ENCODE measurements at places on chromosomes 2 and 18.

GRCh38 chr18:12304351-12305210 is 3.5 kb upstream of the TUBB6 start:
- H3K4me3 ChIP-seq, result no peak overlapping the region
- no peaks in the 10 kb centered on the region for H3K27me3 ChIP-seq
- H3K27ac ChIP-seq, result peak overlapping the region; percentile 56
- H3K36me3 ChIP-seq, result peaks cover 10% of the 10 kb centered on the region
- peaks cover 14% of the 10 kb centered on the region for H3K4me1 ChIP-seq
- no peak for DNase-seq

GRCh38 chr2:201218780-201219179 is 35.8 kb downstream of the CASP10 start:
- H3K36me3 ChIP-seq, result no peaks in the 10 kb centered on the region
- DNase-seq, result no peak
- no peak overlapping the region for H3K4me3 ChIP-seq
- no peak overlapping the region for H3K27ac ChIP-seq
- H3K4me1 ChIP-seq, result peaks cover 11% of the 10 kb centered on the region

- H3K27ac ChIP-seq, result peak overlapping the region; percentile 19
- H3K27me3 ChIP-seq, result no peaks in the 10 kb centered on the region
- peaks cover 12% of the 10 kb centered on the region for H3K4me1 ChIP-seq
- DNase-seq, result no peak
Observed at GRCh38 chr18:45666006-45666405, 50.7 kb downstream of the SLC14A2 start.

DNA sequence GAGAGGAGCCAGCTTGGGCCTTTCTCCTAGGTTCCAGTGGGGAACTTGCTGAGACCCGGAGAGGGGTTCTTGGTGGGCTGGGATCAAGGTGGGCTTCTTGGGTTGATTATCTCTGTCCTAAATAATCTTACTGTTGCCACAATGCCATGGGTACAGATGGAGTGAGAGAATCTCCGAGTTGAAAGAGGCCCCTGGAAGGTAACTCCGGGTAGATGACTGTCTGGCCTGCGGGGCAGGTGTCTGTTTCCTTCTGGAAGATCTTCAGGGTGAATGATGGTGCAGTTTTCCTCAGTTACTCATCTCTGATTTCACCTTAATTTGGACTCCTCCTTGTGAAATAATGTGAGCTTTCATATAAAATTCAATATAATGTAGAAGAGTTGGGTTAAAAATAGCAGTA is 159.4 kb downstream of the ACTR3 start:
- peaks cover 3% of the 10 kb centered on the region for H3K4me1 ChIP-seq
- no peaks in the 10 kb centered on the region for H3K36me3 ChIP-seq
- no peak overlapping the region for H3K27ac ChIP-seq
- no peak overlapping the region for H3K4me3 ChIP-seq

- no peak for DNase-seq
- peaks cover 44% of the 10 kb centered on the region for H3K36me3 ChIP-seq
Observed at GRCh38 chr2:203399031-203399430, 70.8 kb downstream of the ABI2 start.

GRCh38 chr2:29064346-29064715 is 10.0 kb downstream of the PCARE start:
- DNase-seq, result no peak
- H3K27ac ChIP-seq, result no peak overlapping the region
- peaks cover 41% of the 10 kb centered on the region for H3K4me1 ChIP-seq
- no peak overlapping the region for H3K4me3 ChIP-seq
- H3K36me3 ChIP-seq, result no peaks in the 10 kb centered on the region
- no peaks in the 10 kb centered on the region for H3K27me3 ChIP-seq

GRCh38 chr18:45014047-45014501 is 333.4 kb downstream of the SETBP1 start:
- H3K4me3 ChIP-seq, result no peak overlapping the region
- peak overlapping the region; percentile 19 for H3K27ac ChIP-seq
- no peaks in the 10 kb centered on the region for H3K36me3 ChIP-seq

GRCh38 chr2:62539606-62540407 is 33.8 kb upstream of the TMEM17 start:
- no peak for DNase-seq
- no peak overlapping the region for H3K4me3 ChIP-seq
- no peaks in the 10 kb centered on the region for H3K36me3 ChIP-seq
- no peaks in the 10 kb centered on the region for H3K4me1 ChIP-seq

- H3K27me3 ChIP-seq, result peaks cover 9% of the 10 kb centered on the region
- no peak for DNase-seq
- no peaks in the 10 kb centered on the region for H3K4me1 ChIP-seq
- H3K4me3 ChIP-seq, result no peak overlapping the region
Observed at GRCh38 chr2:166499281-166499680, 5.2 kb upstream of the SCN7A start.

GRCh38 chr2:241767464-241768250 is 9.0 kb upstream of the GAL3ST2 start:
- no peaks in the 10 kb centered on the region for H3K4me1 ChIP-seq
- DNase-seq, result peak; percentile 66
- no peaks in the 10 kb centered on the region for H3K36me3 ChIP-seq
- no peak overlapping the region for H3K27ac ChIP-seq

GRCh38 chr2:17758118-17758517 is 4.2 kb downstream of the GEN1 start:
- H3K4me3 ChIP-seq, result no peak overlapping the region
- no peak for DNase-seq
- no peaks in the 10 kb centered on the region for H3K27me3 ChIP-seq
- peak overlapping the region; percentile 22 for H3K27ac ChIP-seq
- peaks cover 34% of the 10 kb centered on the region for H3K4me1 ChIP-seq

DNA sequence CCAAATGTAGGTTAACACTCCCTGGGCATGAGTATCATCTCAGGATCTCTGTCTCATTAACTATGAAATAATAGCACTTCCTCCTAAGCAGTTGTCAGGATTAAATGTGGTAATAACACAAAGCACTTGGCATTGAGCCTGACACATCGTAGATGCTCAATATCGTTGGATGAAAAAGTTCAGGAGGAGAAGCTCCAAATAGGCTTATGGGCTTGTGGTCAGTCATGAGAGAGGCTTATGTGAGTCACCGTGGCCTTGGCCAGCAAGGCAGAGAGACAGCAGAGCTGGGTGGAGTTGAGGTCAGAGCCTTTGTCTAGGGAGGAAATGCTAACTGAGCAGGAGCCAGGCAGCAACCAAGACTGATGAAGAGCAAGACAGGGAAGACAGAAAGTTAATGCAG is 68.3 kb upstream of the PPM1B start:
- H3K4me1 ChIP-seq, result no peaks in the 10 kb centered on the region
- H3K4me3 ChIP-seq, result no peak overlapping the region
- peak; percentile 68 for DNase-seq
- no peaks in the 10 kb centered on the region for H3K36me3 ChIP-seq

GRCh38 chr18:69956057-69956456 is 8.4 kb upstream of the CD226 start:
- no peaks in the 10 kb centered on the region for H3K27me3 ChIP-seq
- H3K36me3 ChIP-seq, result no peaks in the 10 kb centered on the region
- no peaks in the 10 kb centered on the region for H3K4me1 ChIP-seq
- no peak for DNase-seq

GRCh38 chr2:154758871-154759270 is 60.4 kb downstream of the KCNJ3 start:
- H3K27ac ChIP-seq, result no peak overlapping the region
- H3K36me3 ChIP-seq, result no peaks in the 10 kb centered on the region

Data from RWPE2 (cell line).